Fibroblast of lung (primary cell): ENCODE measurements at places on chromosomes 6 and 20. TPM values are rescaled to one million over a fixed set of nuclear protein-coding genes. Genes with fewer than 3 reads are reported as not detected.

DNA sequence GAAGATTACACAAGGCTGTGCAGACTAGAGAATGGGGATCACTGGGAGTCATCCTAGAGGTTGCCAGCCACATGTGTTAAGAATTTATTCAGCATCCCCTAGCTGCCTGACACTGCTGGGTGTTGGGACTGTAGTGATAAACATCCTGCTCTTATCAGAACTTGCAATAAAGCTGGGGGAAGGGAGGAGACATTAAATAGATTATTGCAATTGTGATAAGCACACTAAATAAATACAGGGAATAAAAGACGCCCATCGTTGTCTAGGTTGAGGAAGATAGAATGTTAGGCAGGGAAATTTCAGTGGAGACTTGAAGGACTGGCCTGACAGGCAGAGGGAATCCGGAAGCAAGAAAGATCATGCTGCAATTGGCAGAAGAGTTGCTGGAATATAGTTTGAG is 33.2 kb upstream of the TRAM2 start:
- no peak for DNase-seq

DNA sequence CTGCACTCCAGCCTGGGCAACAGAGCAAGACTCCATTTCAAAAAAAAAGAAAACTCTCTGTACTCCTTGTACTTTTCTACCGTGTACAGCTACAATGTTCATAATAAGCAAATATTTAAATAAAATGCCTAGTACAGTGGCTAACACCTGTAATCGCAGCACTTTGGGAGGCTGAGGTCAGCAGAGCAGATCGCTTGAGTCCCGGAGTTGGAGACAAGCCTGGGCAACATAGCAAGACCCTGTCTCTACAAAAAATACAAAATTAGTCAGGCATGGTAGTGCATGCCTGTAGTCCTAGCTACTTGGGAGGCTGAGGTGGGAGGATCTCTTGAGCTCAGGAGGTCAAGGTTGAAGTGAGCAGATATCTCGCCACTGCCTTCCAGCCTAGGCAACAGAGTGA is 5.7 kb downstream of the NAPB start:
- DNase-seq = no peak

DNA sequence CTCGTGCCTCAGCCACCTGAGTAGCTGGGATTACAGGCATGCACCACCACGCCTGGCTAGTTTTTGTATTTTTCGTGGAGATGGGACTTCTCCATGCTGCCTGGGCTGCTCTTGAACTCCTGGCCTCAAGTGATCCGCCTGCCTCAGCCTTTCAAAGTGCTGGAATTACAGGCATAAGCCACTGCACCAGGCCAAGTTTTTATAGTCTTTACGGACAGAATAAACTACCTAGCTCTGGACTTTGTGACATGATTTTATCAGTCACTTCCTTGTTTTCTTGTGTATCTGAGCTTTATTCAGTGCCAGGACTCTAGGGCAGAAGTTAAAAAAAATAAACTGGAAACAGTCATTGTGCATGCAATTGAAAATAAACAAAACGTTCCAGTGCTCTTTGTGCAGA is 46.7 kb upstream of the RALGAPA2 start:
- no peak for DNase-seq

- no peak for DNase-seq
Measured at GRCh38 chr6:151488226-151488625, 5.6 kb upstream of the CCDC170 start.

DNA sequence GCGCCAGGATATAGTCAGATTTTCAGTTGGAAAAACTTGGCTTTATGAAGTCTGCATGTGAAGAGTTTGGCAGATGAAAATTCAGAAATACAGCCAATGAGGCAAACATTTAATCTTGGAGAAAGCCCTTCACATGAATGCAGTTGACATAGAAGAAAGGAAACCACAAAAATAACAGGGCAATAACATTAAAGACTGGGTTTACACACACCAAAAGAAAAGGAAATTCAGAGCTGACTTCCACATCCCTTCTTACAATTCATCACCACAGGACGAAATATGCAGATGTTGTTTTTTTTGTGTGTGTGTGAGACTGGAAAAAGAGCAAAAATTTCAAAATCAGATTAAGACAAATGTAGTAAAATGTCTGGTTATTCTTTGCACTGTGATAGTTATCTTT is 69.8 kb upstream of the HEY2 start:
- no peak for DNase-seq

GRCh38 chr6:157030755-157031154 is 253.6 kb downstream of the ARID1B start:
- DNase-seq = peak; percentile 25

DNA sequence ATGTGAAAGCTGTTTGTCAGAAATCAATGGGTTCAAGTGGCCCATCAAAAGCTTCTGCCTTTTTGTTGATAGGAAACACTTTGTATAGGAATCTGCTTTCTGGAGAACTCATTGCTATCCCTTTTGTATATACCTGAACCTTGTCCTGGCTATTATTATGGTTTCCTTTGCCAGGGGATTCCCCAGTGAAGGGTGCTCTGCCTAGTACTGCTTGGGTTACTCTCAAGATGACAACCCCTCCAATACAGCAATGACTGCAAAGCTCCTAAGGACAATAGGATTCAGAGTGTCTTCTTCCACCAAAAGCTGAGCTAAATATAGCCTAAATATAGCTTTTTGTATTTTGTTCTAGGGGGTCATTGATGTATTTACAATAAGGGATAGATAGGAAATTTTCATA is 54.0 kb upstream of the PTPRK start:
- DNase-seq = no peak

DNA sequence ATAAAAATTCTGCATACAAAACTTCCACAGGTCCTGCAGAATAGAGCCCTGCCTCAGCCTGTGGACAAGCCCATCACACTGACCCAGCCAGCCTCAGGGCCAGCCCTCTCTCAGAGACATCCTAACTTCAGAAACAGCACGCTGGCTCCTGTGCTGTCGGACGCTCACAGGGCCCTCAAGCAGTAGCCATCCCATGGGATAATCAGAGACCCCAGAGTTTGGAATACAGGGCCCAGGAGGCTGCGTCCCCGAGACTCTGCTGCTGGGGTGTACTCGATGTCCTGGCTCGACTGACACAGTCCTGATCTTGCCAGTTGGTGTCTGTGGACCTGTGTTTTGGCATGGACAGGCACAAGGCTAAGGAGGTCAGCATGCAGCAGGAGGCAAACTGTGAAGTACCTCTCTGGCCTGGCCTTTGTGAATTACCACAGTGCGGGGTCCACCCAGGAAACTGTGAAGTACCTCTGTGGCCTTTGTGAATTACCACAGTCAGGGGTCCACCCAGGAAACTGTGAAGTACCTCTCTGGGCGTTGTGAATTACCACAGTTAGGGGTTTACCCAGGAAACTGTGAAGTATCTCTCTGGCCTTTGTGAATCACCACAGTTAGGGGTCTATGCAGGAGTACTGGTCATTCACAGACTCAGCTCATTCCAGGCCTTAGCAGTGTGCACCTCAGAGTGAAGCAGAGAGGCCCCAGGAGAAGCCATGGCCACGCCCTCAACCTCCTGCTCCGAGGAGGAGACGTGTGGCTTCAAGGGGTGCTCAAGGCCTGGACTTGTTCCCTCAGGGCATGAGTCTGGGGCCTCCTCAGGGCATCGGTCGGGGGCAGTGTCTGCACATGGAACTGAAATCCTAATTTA is 212.4 kb downstream of the SYNDIG1 start:
- no peak for DNase-seq

DNA sequence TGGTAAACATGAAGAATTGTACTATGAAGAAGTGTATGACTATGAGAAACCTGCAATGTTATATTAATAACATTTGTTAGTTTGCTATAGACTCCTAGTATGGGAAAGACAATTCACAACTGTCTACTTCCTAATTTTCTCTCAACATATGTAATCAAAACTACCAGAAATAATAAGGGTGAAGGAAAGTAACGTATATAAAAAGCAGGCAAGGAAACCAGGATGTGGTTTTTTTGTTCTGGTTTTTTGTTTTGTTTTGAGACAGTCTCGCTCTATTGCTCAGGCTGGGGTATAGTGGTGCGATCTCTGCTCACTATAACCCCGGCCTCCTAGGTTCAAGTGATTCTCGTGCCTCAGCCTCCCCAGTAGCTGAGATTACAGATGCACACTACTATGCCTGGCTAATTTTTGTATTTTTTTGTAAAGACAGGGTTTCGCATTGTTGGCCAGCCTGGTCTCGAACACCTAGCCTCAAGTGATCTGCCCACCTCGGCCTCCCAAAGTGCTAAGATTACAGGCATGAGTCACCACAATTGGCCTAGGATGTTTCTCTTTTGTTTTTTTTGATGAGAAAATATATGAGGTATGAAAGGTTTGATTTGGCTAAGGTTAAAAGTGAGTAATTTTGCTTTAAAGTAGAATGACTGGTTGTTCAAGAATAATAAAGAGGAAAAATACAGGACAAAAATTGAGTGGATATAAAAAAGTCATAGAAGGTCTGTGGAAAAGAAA is 83.1 kb downstream of the PTCHD4 start:
- no peak for DNase-seq

DNA sequence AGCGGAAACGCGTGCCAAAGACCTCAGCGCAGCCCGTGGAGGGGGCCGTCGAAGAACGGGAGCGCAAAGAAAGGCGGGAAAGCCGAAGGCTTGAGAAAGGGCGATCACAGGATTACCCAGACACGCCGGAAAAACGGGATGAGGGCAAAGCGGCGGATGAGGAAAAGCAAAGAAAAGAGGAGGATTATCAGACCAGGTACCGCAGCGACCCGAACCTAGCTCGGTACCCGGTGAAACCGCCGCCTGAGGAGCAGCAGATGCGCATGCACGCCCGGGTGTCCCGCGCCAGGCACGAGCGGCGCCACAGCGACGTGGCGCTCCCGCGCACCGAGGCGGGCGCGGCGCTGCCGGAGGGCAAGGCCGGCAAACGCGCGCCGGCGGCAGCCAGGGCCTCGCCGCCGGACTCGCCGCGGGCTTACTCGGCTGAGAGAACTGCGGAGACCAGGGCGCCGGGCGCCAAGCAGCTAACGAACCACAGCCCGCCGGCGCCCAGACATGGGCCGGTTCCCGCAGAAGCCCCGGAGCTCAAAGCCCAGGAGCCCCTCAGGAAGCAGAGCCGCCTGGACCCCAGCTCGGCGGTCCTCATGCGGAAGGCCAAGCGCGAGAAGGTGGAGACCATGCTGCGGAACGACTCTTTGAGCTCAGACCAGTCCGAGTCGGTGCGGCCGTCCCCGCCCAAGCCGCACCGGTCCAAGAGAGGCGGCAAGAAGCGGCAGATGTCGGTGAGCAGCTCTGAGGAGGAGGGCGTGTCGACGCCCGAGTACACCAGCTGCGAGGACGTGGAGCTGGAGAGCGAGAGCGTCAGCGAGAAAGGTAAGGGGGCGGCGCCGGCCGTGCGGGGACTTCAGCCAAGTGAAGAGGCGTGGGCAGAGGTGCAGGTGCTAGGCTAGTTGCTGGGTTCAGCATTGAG is 296.2 kb downstream of the RIMS1 start:
- peak; percentile 60 for DNase-seq

DNA sequence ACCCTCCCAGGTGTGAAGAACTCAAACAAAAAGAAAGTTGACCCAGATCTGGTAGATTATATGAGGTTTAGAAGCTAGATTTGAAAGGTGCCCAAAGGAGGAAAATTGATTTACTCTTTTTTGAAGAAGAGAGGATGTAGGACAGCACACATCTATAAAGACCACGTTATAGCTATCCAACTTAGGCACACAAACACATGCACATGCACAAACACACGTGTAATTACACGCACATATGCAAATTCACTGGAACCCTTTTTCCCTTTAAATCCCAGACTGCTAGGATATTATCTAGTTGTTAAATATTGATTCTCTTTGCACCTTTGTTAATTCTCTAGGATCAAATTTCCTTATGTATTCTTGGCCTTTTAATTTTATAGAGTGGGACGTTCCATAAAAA is 272.8 kb upstream of the TBX18 start:
- no peak for DNase-seq

DNA sequence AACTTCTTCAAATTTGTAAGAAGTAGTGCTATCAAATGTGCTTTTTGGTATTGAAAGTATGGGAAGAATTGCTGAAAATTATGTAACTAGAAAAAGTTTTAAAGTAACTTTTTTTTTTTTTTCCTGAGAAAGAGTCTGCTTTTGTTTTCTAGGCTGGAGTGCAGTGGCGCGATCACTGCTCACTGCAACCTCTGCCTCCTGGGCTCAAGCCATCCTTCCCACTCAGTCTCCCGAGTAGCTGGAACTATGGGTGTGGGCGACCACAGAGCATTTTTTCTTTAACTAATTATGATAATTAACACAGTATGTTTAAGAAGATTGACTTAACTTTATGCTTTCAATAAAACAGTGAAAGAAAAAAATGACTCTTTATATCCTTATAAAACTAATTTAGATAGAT is 38.4 kb downstream of the BMP5 start:
- no peak for DNase-seq

DNA sequence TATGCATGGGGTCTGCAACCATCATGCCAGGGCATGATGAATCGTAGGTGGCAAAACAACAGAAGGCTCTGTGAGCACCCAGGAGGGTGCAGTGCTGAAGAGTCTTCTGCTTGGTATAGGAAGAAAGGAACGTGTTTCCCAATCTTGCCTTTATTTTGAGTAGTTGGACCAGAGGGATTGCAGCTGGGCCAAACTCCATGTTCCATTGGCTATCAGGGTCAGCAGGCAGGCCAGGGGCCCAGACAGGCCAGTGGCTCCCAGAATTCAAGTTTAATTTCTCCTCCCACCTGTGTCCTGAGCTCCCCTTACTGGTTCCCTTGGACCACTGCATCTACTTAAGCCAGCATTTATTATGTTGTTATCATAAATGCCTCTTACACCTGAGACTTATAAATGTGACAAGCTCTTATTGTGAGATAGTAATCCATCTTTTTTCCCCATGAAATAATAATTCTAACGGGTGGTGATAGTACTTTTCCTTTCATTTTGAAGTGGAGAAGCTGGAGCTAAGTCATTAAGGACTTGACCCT is 918 bp upstream of the TRIM38 start:
- no peak for DNase-seq

DNA sequence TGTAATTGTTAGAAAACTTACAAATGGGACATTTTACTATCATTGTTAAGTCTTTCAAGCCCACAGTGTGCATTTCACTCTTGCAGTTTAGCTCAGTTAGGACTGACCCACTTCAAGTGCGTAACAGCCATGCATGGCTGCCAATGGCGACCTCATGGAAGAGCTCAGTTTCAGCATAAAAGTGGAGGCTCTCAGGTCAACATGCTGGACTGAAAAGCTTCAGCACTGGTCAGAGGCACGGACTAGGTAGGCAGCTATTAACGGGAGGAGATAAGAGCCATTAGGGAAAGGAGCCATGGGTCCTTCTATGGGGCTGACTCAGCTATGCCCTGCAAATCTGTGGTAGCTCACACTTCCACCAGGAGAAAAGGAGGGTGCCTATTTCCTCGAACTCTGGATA is 101.8 kb downstream of the TTLL2 start:
- DNase-seq = no peak

Gene ULBP3
- 18.8 and 28.8 TPM in 2 replicates for polyA plus RNA-seq

Gene OPRM1
- polyA plus RNA-seq = not detected in 2 replicates

Gene MYLK4
- polyA plus RNA-seq = 0.24 and 0.59 TPM in 2 replicates
